Parietal lobe (tissue), 2 donors: ENCODE measurements at places on chromosomes 4 and X. TPM values are rescaled to one million over a fixed set of nuclear protein-coding genes. Genes with fewer than 3 reads are reported as not detected.

Gene RAB41
- not detected for total RNA-seq

Gene FGB
- not detected for total RNA-seq

Gene MAGEA1
- total RNA-seq = not detected

Gene F8A2
- total RNA-seq = not detected

Gene NUP62CL
- total RNA-seq = 4.7 TPM

Gene MGAT4D
- total RNA-seq = not detected

Gene RASSF6
- not detected for total RNA-seq

Gene TCEAL9
- 29.7 TPM for total RNA-seq

Gene MAGEB2
- not detected for total RNA-seq

Gene GPR34
- total RNA-seq = 5.6 TPM

Gene HHIP
- total RNA-seq = 2.5 TPM

Gene DNAAF6
- not detected for total RNA-seq

Gene DDX60
- total RNA-seq = 6.6 TPM

Gene ASB12
- total RNA-seq = 0.63 TPM

Gene RASGEF1B
- total RNA-seq = 52.3 TPM

Gene GAGE13
- total RNA-seq = not detected

Gene COL25A1
- total RNA-seq = 16.9 TPM

Gene CCNB3
- 0.31 TPM for total RNA-seq

Gene WNK3
- total RNA-seq = 61.3 TPM

Gene SUPT20HL2
- not detected for total RNA-seq
